ENCODE measurements at places on chromosomes 1 and 21. TPM values are rescaled to one million over a fixed set of nuclear protein-coding genes. Genes with fewer than 3 reads are reported as not detected.

LAMC2 gene
- 4.5 TPM for total RNA-seq

CELA3A gene
- 1.5 TPM for total RNA-seq

CFAP141 gene
- total RNA-seq = not detected

FCAMR gene
- not detected for total RNA-seq

LRRC53 gene
- not detected for total RNA-seq

DNA sequence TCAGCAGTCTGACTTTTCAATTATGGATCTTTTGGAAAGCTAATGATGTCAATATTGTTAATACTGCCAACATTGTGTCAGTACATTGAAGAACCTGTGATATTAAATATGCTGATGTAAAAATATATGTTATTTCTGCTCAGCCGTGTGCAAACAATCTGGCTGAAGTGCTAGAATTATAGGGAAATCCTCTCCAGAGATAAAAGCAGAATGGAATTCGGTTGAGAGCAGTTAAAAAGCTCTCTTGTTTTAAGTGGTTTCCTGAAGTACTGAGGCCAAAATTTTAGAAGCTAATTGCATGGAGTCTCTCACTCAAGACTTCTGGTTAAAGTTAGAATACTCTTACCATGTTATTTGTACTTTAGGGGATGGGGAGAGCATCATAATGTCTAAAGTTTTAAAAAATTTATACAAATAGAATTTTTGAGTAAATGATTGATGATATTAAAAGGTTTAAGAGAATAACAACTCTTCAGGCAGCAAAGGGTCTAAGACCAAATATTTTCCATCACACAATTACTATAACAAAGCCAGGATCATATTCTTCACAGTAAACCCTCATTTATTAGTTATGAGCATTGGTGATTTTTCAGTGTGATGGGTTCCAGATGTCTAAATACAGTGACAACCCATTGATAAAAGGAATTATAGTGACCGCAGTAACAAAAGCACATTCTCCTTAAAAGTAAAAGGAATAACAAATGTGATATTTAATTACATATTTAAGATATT is 834.2 kb upstream of the CXADR start:
- H3K27me3 ChIP-seq = no peaks in the 10 kb centered on the region
- no peak for DNase-seq
- no peaks in the 10 kb centered on the region for H3K36me3 ChIP-seq
- no peak overlapping the region for H3K4me3 ChIP-seq
- no peak overlapping the region for H3K27ac ChIP-seq

- H3K27me3 ChIP-seq = no peaks in the 10 kb centered on the region
- DNase-seq = no peak
- H3K4me1 ChIP-seq = peaks cover 47% of the 10 kb centered on the region
- H3K36me3 ChIP-seq = peaks cover 6% of the 10 kb centered on the region
Observed at GRCh38 chr1:196442366-196442765, 165.9 kb downstream of the KCNT2 start.

- no peak for DNase-seq
- no peak overlapping the region for H3K27ac ChIP-seq
- H3K36me3 ChIP-seq = peaks cover under 1% of the 10 kb centered on the region
- H3K4me1 ChIP-seq = peaks cover 7% of the 10 kb centered on the region
Observed at GRCh38 chr1:112937070-112937469, 18.9 kb downstream of the SLC16A1 start.

- H3K36me3 ChIP-seq = no peaks in the 10 kb centered on the region
- H3K27ac ChIP-seq = no peak overlapping the region
- no peak for DNase-seq
- H3K4me3 ChIP-seq = no peak overlapping the region
- no peaks in the 10 kb centered on the region for H3K27me3 ChIP-seq
Observed at GRCh38 chr1:193709607-193710006, 523.2 kb upstream of the B3GALT2 start.

DNA sequence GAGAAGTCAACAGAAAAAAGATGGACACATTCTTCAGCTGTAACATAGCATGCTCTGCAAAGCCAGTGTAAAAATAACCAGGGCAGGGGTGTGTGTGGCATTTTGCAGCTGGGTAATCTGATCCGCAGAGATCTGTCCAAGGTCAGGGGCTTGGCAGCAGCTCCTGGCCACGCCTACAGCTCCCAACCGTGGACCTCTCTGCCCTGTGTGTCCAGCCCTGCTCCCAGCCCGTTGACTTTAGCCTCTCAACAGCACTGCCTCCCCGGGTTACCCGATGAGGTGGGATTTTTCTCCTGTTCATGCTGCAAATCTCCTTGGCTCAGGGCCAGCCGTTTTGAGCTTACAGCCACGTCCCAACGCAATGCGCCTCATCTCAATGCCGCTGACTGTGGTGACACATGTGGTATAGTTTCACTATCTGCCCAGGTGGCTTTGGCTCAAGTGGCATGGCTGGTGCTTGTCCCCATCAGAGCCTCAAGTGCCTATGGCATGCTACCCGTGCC is 68.1 kb downstream of the VWA5B1 start:
- no peak overlapping the region for H3K4me3 ChIP-seq
- no peaks in the 10 kb centered on the region for H3K36me3 ChIP-seq

DNA sequence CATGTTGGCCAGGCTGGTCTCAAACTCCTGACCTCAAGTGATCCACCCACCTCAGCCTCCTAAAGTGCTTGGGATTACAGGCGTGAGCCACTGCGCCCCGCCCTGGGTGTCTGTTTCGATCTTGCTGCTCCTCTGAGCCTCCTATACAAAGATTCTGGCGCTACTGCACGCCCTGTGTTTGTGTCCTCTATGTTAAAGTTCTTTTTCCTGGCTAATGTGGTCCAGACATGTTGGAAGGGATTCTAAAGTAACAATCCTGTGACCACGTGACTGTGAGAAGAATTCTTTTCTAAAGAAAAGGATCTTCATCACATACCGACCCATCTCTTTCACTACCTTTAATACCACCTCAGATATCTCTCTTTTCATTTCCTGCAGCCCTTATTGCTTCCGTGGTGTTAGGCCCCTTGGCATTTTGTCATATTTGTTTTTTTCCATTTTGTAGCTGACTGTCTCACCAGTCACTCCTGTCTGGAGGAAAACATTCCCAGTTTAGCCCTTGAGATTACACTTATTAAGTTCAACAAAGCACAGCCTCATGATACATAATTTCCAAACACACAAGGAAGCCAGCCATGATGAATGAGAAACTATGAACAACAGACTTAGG is 27.2 kb upstream of the ENO1 start:
- H3K4me3 ChIP-seq = no peak overlapping the region
- H3K36me3 ChIP-seq = peaks cover 3% of the 10 kb centered on the region
- no peaks in the 10 kb centered on the region for H3K27me3 ChIP-seq
- no peak overlapping the region for H3K27ac ChIP-seq
- H3K4me1 ChIP-seq = no peaks in the 10 kb centered on the region

DNA sequence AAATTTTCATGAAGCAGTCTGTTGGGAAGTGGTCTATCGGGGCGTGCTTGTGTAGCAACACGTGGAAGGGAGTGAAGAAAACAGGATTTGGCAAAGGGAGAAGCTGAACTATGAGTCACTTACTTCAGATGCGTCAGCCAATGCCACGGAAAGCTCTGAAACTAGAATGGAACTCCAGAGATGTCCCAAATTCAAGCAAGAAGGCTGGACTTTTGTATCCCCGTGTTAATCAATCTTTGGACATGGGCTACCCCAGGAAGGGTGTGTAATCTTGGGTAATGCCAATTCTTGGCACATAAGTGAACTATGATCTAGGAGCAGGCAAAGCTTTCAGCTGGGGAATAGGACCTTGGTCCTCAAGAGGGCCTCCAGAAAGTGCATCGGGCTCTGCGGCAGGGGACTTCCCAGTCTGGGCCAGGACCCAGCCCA is 102.6 kb downstream of the ADSS2 start:
- H3K4me1 ChIP-seq = peaks cover 13% of the 10 kb centered on the region
- H3K36me3 ChIP-seq = no peaks in the 10 kb centered on the region
- no peak overlapping the region for H3K4me3 ChIP-seq
- H3K27ac ChIP-seq = no peak overlapping the region
- peaks cover 43% of the 10 kb centered on the region for H3K27me3 ChIP-seq
- DNase-seq = no peak

- H3K36me3 ChIP-seq = peaks cover 9% of the 10 kb centered on the region
- H3K4me1 ChIP-seq = peaks cover 13% of the 10 kb centered on the region
- H3K27me3 ChIP-seq = no peaks in the 10 kb centered on the region
- no peak overlapping the region for H3K4me3 ChIP-seq
- DNase-seq = no peak
Observed at GRCh38 chr1:180842491-180843275, 70.0 kb upstream of the KIAA1614 start.

DNA sequence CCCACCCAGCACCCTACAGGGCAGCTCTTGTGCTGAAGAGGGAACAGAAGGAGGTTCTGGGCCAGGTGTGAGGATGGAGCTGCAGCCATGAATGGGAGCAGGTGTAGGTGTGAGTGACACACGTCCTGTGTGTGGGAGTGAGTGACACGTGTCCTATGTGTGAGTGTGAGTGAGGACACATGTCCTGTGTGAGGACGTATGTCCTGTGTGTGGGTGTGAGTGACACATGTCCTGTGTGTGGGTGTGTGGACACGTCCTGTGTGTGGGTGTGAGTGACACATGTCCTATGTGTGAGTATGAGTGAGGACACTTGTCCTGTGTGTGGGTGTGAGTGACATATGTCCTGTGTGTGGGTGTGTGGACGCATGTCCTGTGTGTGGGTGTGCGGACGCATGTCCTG is 26.4 kb downstream of the MEGF6 start:
- H3K4me3 ChIP-seq = no peak overlapping the region
- no peaks in the 10 kb centered on the region for H3K36me3 ChIP-seq
- peaks cover 4% of the 10 kb centered on the region for H3K4me1 ChIP-seq
- H3K27ac ChIP-seq = no peak overlapping the region

- peaks cover 25% of the 10 kb centered on the region for H3K4me1 ChIP-seq
- no peak overlapping the region for H3K4me3 ChIP-seq
- no peaks in the 10 kb centered on the region for H3K36me3 ChIP-seq
- DNase-seq = no peak
- H3K27ac ChIP-seq = no peak overlapping the region
Observed at GRCh38 chr1:232322162-232322734, 307.7 kb downstream of the SIPA1L2 start.

- H3K4me3 ChIP-seq = no peak overlapping the region
- peak overlapping the region; percentile 33 for H3K27ac ChIP-seq
- no peak for DNase-seq
- peaks cover 57% of the 10 kb centered on the region for H3K36me3 ChIP-seq
Observed at GRCh38 chr1:225851805-225852204, 30.4 kb downstream of the TMEM63A start.

DNA sequence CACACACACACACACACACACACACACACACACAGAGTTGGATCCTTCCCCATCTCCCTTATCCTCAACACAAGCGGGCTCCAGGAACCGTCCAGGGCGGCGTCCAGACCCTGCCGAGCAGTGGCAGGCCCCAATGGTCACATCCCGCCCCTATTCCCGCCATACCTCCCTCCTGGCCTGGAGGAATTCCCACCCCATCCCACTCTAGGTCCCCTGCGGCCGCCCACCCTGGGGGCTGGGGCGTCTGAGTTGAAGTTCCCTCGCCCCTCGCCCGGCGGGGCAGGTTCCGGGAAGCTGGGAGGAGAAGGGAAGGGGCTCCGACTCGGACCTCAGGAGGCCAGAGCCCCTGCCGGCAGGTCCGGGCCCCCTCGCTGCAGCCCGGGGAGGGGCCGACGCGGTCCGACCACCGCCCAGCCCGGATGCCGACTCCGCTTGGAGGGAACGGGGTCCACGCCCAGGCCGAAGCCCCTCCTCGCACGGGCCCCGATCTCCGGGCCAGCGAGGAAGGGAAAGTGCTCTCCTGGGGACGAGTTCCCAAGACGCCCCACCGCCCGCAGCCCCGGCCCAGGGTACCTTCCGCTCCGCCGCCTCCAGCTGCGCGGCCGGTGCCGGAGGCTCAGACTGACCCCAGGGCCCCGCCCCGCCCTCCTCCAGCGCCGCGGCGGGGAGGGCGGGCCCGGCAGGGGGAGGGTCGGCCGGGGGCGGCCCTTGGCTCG is at the start of gene RHOC:
Gene RHOC (minus strand): TSS at position 623 of the 716 bp plus-strand sequence. CDS start 3,328 bp downstream, outside the sequence.
- peaks cover 4% of the 10 kb centered on the region for H3K36me3 ChIP-seq
- H3K27ac ChIP-seq = peak within 1 kb of the TSS; percentile 91
- H3K4me1 ChIP-seq = peaks cover 30% of the 10 kb centered on the region
- DNase-seq = peak; percentile 49

- no peaks in the 10 kb centered on the region for H3K36me3 ChIP-seq
- H3K27me3 ChIP-seq = no peaks in the 10 kb centered on the region
- no peak overlapping the region for H3K27ac ChIP-seq
Observed at GRCh38 chr1:234533034-234533891, 54.3 kb upstream of the TARBP1 start.

- no peak overlapping the region for H3K27ac ChIP-seq
- DNase-seq = no peak
- H3K4me3 ChIP-seq = no peak overlapping the region
- H3K4me1 ChIP-seq = no peaks in the 10 kb centered on the region
- no peaks in the 10 kb centered on the region for H3K27me3 ChIP-seq
Observed at GRCh38 chr1:111085676-111086075, 54.2 kb downstream of the DRAM2 start.

DNA sequence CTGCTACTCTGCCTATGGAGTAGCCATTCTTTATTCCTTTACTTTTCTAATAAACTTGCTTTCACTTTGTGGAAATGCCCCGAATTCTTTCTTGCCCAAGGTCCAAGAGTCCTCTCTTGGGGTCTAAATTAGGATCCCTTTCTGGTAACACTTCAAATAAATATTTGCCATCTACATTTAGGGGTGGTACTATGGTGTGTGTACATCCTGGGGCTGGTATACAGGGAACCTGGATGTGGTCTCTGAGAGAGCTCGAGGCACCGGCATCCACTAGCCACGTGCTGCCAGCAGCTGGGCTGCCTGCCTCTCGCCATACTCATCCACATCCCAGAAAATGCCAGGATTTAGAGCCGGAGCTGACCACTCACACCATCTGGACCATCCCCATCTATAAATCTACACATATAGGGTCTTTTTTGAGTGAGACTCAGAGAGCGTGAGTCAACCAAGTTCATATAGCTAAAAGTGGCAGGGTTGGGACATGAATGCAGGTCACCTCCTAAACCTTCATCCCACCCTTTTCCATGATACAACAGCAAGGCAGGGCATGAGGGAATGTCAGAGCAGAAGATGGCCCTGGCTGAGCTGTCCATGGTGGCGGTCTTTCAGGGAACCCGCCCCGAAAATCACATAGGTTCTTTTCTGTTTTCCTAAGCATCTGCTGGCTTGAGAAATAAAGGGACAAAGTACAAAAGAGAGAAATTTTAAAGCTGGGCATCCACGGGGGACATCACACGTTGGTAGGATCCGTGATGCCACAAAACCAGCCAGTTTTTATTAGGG is 76.6 kb upstream of the F3 start:
- peak overlapping the region; percentile 52 for H3K27ac ChIP-seq
- H3K27me3 ChIP-seq = no peaks in the 10 kb centered on the region
- H3K4me1 ChIP-seq = peaks cover 27% of the 10 kb centered on the region
- no peak for DNase-seq
- peaks cover 6% of the 10 kb centered on the region for H3K36me3 ChIP-seq

- H3K4me3 ChIP-seq = no peak overlapping the region
- H3K4me1 ChIP-seq = peaks cover 58% of the 10 kb centered on the region
- H3K27ac ChIP-seq = no peak overlapping the region
- DNase-seq = no peak
- peaks cover 41% of the 10 kb centered on the region for H3K36me3 ChIP-seq
- no peaks in the 10 kb centered on the region for H3K27me3 ChIP-seq
Observed at GRCh38 chr1:214010197-214010573, 22.4 kb downstream of the PROX1 start.

All from progenitor cell of endocrine pancreas (in vitro differentiated cells).